ENCODE measurements at places on chromosomes 7 and 10.

GRCh38 chr7:46934198-46934825 is 647.6 kb downstream of the TNS3 start:
- peak; percentile 49 for DNase-seq

DNA sequence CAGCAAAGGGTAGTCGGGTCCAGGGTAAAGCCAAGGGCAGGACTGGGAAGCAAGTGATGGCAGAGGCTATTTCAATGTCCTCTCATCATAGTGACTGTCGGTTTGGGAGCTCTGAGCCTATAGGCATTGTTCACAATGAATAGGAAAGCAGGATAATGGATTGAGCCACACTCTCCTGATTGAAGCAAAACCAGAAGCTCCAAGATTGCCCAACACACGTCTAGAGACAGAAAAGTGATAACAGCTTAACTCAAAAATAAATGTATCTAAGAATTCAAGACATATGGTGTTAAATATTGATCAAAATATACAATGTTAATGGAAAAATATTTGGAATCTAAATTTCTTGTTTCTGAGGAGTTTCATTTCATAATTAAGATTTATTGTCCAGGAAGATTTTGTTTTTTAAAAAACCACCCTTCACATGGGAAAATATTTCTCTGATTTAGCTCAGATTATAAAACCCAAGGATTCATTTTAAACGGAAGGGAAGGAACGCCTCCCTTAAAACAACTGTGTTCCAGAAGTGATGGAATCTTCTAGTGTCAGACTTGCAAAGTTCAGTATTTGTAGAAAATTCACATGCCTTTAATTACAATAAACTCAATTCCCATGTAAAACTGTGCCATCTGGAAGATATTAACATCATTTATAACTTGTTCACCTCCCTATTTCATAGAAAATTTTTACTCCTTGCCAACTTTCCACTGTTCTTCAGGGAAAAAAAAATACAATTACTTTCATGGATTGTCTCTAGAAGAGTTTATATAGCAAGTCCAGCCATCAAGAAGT is 54.5 kb downstream of the NRP1 start:
- DNase-seq = peak; percentile 65

DNA sequence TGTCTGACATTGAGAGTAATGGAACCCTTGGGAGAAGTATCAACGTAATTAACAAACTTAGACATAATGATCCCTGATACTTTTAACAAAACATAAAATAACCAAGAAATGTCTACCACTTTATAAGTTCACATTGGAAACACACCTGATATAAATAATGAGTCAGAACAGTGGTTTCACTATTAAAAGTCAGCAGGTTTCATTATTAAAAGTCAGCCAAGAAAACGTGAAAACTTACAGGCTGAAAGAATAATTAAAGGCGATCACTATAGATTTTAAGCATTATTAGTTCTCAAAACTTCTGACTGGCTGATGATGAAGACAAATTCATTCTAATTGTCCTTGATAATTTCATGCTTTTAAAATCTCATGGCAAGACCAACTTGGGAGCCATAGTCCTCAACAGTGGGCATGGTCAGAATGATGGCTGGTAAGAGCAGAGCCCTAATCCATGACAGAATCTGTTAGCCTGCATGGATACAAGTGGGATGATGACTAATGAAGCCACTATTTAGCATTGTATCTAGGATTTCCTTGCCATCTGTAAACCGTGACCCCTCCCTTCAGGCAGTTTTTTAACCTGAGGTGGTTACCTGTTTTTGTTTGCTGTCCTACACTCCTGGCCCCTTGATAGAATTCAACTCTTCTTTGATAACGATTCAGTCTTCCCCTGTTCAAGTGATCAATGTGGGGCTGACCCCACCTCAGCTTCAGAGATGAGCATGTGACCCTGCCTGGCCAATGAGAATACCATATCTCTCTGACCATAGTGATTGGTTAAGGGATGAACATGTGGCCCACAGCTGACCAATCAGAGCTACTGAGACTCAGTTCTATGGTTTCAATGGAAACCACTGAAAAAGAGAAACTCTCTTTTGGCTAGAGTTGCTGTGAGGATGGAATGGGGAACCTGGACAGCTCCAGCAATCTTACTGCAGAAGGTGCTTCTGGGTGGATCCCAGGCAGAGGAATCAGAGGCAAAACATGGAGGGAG is 151.0 kb downstream of the PLPP4 start:
- no peak for DNase-seq

- DNase-seq = peak; percentile 59
Observed at GRCh38 chr7:107579885-107580715, at the start of gene BCAP29. Gene BCAP29, plus strand, starts transcription at chr7:107580246. Its CDS starts 527 bp downstream, at chr7:107580773.

DNA sequence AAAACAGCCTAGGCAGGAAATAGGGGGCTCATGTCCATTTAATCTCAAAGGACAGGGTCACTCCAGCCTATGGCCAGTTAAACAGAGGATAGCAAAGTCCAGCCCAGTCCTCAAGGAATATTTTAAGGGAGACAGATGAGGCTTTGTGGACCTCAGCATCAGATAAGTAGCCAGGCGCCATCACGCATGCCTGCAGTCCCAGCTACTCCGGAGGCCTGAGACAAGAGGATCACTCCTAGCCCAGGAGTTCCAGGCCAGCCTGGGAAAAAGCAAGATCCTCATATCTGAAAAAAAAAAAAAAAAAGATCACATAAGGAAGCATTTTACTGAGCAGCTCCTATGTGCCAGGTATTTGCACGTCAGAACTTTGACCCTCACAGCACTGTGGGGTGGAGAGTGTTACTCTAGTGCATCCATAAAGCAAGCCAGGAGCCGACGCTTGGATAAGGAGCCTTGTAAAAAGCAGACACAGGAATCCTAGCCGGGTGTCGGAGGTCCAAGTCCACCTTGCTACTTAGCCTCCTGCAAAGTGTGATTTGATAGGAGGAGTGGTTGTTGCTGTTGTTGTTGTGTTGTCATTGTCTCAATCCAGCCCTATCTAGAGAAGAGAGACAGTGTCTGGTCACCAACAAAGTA is 61.8 kb upstream of the DOCK1 start:
- no peak for DNase-seq

GRCh38 chr7:28787106-28787505 is 171.0 kb downstream of the TRIL start:
- no peak for DNase-seq

- no peak for DNase-seq
Observed at GRCh38 chr7:127119517-127119916, 133.2 kb downstream of the GRM8 start.

DNA sequence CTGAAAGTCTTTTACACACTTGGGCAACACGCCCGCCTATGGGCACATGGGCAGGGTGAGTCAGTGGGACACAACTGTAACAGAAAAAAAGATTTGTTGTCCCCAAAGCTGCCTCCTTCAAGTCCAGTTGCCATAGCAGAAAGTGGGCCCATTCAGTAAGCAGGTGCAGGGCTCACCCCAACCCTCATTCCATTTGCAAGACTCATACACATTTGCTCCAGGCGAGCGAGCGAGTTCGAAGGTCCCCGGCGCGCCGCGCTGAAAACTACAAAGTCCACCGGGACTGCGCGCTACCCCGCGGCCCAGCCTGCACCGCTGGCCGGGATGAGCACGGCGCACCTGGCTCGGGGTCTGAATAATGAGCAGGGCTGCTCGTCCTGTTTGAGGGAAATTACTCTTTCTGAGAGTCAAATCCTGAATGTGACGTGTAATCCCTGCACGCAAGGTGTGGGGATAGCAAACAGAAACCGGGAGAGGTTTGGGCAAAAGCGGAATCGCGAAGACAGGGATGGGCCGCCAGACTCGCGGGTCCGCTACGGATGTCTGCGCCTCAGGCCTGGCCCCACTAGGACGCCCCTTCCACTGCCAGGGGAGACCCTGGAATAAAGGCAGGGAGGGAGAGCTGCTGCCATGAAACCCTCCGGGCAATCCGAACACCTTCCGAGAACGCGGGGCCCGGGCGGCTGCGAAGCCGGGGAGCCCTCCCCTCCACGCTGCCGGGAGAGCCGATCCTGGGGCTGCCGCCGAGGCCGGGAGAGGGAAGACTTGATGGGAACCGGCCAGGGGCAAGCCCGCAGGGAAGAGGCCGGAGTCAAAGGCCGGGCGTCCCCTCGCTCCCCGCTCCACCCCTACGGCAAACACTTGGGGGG is 982 bp downstream of the COBL start:
- DNase-seq = no peak

DNA sequence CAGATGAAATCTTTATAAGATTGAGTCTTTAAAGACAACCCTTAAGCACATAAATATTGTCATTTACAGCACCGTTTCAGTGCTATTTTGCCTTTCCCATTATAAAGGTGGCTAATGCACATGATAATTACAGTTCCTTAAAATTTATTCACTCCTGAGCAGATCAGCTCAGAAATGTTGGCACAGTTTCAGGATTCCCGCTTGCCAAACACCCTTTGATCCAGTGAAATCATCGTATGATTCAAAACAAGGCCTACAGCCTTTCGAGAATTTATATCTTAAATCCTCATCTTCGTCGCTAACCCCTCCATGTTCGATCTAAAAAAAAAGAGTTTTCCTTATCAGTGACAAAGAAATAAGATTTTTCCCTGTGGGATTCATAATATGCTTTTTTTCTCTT is 14.1 kb upstream of the SOSTDC1 start:
- no peak for DNase-seq

GRCh38 chr10:64091897-64092296 is 570.7 kb downstream of the REEP3 start:
- peak; percentile 11 for DNase-seq

DNA sequence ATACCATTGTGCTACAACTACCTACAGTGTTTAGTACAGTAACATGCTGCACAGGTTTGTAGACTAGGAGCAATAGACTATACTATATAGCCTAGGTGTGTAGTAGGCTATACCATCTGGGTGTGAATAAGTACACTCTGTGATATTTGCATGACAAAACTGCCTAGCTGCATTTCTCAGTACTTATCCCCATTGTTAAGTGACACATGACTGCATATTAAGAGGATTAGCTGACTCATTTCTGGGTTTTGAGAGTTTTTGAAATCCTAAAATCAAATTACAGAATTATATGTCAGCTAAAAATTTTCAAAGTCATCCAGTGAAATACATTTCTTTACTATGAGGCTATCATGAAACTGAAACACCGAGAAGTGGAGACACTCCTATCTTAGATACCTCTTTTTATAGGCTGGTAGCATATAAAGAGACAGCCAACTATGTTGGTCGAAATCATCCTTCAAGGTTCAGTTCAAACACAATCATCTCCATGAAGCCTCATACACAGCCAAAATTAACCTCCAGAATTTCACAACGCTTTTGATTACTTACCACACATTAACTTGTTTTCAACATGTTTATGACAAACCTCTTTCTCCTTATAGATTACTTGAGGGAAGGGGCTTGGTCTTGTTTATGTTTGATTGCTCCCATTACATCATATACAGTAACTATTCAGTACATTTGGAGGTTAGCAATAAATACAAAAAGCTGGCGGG is 89.8 kb upstream of the ANK3 start:
- DNase-seq = no peak

DNA sequence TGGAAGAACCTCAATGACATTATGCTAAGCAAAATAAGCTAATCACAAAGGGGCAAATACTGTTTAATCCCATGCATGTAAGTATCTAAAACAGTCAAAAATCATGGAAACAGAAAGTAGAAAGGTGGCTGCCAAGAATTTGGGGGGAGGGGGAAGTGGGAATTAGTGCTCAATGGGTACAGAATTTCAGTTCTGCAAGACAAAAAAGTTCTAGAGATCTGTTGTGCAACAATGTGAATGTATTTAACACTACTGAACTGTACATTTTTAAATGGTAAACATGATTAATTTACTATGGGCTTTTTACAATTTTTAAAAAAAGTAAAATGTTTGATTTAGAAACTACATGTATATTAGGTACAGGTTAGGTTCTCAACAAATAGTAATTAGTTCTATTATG is 11.9 kb downstream of the EZH2 start:
- no peak for DNase-seq

DNA sequence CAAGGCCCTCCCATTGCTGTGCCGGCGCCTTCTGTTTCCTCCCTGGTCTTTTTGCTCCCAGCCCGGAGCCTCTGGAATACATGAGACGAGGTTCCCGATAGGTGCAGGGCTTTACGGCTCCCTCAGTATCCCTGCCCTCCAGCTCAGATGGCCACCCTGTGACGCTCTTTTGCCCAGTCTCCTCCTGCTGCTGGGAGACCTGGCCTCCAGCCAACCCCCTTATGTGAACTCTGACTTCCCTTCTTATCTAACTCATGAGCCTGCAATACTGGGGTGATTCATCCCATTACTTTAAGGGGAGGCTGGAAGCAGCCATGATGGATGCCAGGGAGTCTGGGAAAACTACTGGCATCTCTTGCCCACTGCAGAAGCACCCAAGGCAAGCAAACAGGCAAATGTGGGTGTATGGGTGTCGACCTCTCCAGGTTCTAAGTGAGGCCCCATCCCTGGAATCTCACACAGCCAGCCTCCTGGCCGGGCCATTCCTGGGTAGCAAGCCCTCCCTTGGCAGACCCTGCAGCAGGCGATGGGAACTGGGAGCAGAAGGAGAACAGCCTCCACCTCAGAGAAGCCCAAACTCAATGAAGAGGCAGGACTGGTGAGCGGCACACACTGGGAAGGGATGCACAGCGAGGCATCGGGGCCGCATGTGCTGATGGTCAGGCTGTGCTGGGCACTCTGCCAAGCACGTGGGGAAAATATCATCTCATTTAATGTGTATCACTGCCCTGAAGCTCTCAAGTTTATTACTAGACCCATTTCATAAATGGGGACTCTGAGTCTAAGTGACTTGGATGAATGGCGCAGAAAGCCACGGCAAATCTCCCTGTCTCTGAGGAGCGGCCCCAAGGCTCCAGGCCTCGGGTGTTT is 97.5 kb downstream of the FAM53B start:
- peak; percentile 85 for DNase-seq

GRCh38 chr10:50417886-50418830 is 166.8 kb upstream of the ASAH2 start:
- DNase-seq = peak; percentile 84

DNA sequence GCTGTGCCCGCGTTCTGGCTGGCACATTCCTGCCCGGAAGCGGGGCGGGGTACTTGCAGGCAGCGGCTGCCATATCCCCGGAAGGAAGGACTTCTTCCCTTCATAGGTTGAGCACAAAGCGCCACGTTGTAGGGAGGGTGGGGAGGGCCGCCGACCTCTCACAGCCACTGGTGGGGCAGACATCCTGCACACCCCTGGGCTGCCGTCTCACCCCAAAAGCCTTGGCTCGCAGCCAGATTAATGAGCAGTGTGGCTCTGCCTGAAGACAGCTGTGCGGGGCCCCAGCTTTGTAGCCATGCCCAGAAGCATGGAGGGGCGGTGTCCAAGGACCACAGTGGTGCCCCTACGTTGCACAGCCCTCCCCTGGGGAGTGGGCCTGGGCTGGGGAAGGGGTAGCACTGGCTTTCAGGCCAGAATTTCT is 54.3 kb upstream of the DPYSL4 start:
- DNase-seq = no peak

GRCh38 chr10:9877978-9878377 is 1139.7 kb upstream of the CELF2 start:
- no peak for DNase-seq

Data from fibroblast of pulmonary artery (primary cell).